Globus pallidus (tissue), 1 donor: ENCODE measurements at places on chromosomes 16 and 17.

- DNase-seq: peak; percentile 74
These were observed 8.1 kb upstream of the FLYWCH2 start for GRCh38 chr16:2874912-2875362.

GRCh38 chr16:5447734-5448133, 350.1 kb upstream of the EEF2KMT start:
- no peak for DNase-seq

- no peak for DNase-seq
These were observed 2.3 kb downstream of the COPRS start for GRCh38 chr17:31856750-31857149.

DNA sequence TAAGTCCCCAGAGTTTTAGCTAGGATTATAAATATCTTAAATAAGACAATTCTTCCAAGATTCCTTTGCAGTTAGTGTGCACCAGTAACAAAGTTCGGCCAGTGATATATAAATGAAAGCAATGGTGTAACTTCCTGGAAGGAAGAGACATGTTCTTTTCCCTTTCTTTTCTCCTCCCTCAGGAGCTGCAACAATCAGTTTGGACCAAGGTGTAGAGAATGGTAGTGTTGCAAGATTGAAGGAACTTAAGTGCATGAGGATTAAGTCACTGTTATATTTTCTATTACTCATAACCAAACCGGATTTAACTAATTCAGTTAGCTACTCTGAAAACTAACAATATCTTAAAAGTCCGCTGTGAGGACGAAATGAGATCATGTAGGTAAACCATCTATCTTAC, 68.9 kb upstream of the KCNJ16 start:
- DNase-seq: no peak

DNA sequence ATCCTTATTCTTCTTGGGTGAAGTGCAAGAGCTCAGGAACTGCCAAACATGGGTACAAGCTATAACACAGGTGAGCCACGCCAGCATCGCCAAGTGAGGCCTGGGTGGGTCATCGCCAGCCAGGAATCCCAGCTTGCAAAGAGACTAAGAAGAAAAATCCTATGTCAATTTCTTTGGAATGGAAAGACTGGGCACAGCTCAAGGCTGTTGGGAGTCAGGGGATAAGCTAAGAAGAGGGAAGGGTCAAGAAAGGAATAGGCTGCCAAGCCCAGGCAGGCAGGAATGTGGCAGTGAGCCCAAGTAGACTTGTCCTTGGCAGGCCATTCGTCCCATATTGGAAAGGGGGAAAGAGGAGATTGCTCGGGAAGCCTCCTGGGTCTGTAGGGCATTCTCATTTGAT, 191.4 kb upstream of the CDH5 start:
- DNase-seq: peak; percentile 4
